ENCODE measurements at places on chromosomes 2 and 18. TPM values are rescaled to one million over a fixed set of nuclear protein-coding genes. Genes with fewer than 3 reads are reported as not detected.

Gene ZBTB7C
- total RNA-seq = 7.7 TPM

Gene POTEI
- total RNA-seq = 3.2 TPM

Gene NLRC4
- 0.15 TPM for total RNA-seq

Gene HOXD4
- 0.52 TPM for total RNA-seq

Gene CXCR1
- 0.51 TPM for total RNA-seq

Gene THADA
- total RNA-seq = 14.5 TPM

- H3K4me1 ChIP-seq = peaks cover 17% of the 10 kb centered on the region
- DNase-seq = no peak
- H3K27me3 ChIP-seq = no peaks in the 10 kb centered on the region
- H3K27ac ChIP-seq = no peak overlapping the region
- no peak overlapping the region for H3K4me3 ChIP-seq
Observed at GRCh38 chr18:57008001-57008686, 138.7 kb upstream of the BOD1L2 start.

GRCh38 chr2:7169593-7169992 lies 252.4 kb downstream of the RNF144A start:
- no peak overlapping the region for H3K27ac ChIP-seq
- H3K36me3 ChIP-seq = no peaks in the 10 kb centered on the region
- no peak for DNase-seq
- H3K27me3 ChIP-seq = no peaks in the 10 kb centered on the region

- no peaks in the 10 kb centered on the region for H3K36me3 ChIP-seq
- H3K4me3 ChIP-seq = no peak overlapping the region
- H3K27ac ChIP-seq = no peak overlapping the region
- no peak for DNase-seq
- H3K4me1 ChIP-seq = no peaks in the 10 kb centered on the region
- H3K27me3 ChIP-seq = no peaks in the 10 kb centered on the region
Observed at GRCh38 chr18:5106730-5107129, 90.3 kb downstream of the AKAIN1 start.

DNA sequence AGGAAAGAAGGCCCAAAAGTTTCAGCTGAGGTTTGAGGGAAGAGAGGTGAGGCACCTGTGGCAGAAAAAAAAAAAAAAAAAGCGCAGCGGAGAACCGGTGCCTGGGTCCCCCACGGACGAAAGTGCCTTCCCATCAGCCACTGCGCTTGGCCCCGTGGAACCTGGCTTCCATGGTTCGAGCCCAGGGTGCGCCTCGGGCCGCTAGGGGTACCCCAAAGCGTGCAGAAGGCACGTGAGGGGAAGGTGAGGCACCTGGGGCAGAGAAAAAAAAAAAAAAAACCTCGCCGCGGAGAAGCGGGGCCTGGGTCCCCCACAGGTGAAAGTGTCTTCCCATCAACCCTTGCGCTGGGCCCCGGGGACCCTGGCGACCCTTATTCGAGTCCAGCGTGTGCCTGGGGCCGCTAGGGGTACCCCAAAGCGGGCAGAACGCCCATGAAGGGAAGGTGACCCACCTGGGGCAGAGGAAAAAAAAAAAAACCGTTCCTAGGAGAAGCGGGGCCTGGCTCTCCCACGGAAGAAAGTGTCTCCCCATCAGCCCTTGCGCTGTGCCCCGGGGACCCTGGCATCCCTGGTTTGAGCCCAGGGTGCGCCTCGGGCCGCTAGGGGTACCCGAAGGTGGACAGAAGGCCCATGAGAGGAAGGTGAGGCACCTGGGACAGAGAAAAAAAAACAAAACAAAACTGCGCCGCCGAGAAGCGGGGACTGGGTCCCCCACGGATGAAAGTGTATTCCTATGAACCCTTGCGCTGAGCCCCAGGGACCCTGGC lies 228.6 kb downstream of the CCDC74A start:
- no peaks in the 10 kb centered on the region for H3K27me3 ChIP-seq
- H3K27ac ChIP-seq = no peak overlapping the region
- no peak overlapping the region for H3K4me3 ChIP-seq
- H3K4me1 ChIP-seq = no peaks in the 10 kb centered on the region
- no peak for DNase-seq

DNA sequence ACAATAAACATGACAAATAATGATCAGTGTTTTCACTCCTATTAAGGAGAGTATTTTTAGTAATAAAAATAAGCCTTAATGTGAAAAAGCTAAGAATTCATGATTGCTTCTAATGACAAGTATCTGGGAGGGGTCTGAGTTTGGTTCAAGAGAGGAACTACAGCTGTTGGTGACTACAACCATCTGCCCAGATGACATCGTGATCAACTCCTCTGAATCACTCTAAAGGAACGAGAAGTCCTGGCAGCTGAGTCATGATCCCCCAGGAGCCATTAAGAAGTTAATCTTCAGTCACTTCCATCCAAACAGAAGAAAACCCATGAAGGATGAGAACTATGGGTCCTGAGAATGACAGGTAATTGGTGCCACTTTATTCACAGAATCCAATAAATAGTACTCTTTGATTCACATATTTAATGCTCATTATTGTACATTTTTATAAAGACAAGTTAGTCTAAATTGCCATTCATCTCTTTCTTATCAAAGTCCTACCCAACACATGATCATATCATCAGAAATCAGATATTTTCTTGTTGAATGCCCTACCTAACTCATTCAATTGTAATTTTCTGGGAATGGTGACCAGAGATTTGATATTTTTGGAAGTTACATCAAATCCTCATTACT lies 6.8 kb downstream of the TFPI start:
- H3K27me3 ChIP-seq = no peaks in the 10 kb centered on the region
- peaks cover 24% of the 10 kb centered on the region for H3K4me1 ChIP-seq
- H3K36me3 ChIP-seq = no peaks in the 10 kb centered on the region

GRCh38 chr2:67772216-67773170 lies 290.3 kb downstream of the C1D start:
- H3K4me3 ChIP-seq = no peak overlapping the region
- no peak overlapping the region for H3K27ac ChIP-seq
- DNase-seq = no peak
- no peaks in the 10 kb centered on the region for H3K36me3 ChIP-seq
- H3K4me1 ChIP-seq = no peaks in the 10 kb centered on the region

DNA sequence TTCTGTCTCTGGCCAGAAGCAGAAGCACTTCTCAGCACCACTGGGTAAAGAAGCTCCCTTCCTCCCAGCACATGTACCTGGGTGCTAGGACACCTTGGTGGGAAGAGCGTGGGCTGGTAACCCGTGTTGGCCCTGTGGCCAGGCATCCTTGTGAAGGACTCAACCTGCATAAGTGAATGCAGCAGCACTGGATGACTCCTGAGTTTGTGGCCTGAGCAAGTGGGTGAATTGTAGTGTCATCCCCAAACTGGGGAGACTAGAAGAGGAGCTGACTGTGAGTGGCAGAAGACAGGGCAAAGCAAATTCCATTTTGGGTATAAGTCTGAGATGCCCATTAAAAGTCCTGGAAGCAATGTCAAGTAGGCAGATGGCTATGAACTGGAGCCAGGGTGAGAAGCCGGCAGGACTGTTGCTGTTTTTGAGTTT lies 63.4 kb downstream of the STAT1 start:
- H3K27ac ChIP-seq = no peak overlapping the region
- no peak overlapping the region for H3K4me3 ChIP-seq
- no peak for DNase-seq
- H3K36me3 ChIP-seq = no peaks in the 10 kb centered on the region
- no peaks in the 10 kb centered on the region for H3K27me3 ChIP-seq

- H3K27me3 ChIP-seq = no peaks in the 10 kb centered on the region
- no peaks in the 10 kb centered on the region for H3K4me1 ChIP-seq
- no peak overlapping the region for H3K4me3 ChIP-seq
- no peak for DNase-seq
- no peak overlapping the region for H3K27ac ChIP-seq
- H3K36me3 ChIP-seq = no peaks in the 10 kb centered on the region
Observed at GRCh38 chr2:160175169-160176134, 24.6 kb downstream of the ITGB6 start.

GRCh38 chr2:42762823-42763804 lies 821 bp downstream of the OXER1 start:
- no peak overlapping the region for H3K27ac ChIP-seq
- no peak for DNase-seq
- H3K4me1 ChIP-seq = no peaks in the 10 kb centered on the region
- no peak overlapping the region for H3K4me3 ChIP-seq

DNA sequence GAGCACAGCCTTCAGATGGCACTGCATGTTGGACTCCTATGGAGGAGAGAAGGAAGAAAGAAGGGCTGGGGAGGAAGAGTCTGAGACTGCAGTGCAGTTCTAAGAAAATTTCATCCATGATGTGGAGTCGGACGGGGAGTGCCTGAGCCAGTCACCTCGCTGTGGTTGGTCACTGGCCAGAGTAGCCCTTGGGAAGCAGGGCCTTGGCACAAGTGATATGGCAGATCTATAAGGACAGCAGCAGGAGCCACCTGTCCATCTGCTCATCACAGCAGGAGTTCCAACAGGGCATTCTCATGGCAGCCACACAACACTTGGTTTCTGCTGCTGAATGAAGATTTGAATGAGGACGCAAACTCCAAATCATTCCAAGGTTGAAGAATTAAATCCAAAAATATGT lies 314.8 kb downstream of the CYP26B1 start:
- no peak overlapping the region for H3K4me3 ChIP-seq
- no peak overlapping the region for H3K27ac ChIP-seq
- no peaks in the 10 kb centered on the region for H3K27me3 ChIP-seq
- no peaks in the 10 kb centered on the region for H3K4me1 ChIP-seq

DNA sequence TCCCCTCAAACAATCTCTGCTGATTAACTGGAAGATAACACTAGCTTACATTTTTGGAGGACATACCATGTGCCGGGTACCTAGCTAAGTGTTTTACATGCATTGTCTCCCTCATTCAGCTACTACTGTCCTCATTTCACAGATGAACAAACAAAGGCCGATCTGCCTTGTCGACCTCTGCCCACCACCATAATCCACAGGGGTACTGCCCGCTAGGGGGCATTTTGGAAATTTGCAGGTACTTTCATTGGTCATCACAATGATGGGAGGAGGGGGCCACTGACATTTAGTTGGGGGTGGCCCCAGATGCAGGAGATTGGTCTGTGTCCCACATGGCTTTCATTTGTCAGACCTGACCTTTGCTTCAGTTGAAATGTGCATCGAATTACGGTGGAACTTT lies 3.9 kb upstream of the TMEM163 start:
- H3K36me3 ChIP-seq = no peaks in the 10 kb centered on the region
- peaks cover 10% of the 10 kb centered on the region for H3K4me1 ChIP-seq
- H3K4me3 ChIP-seq = no peak overlapping the region
- H3K27ac ChIP-seq = no peak overlapping the region

DNA sequence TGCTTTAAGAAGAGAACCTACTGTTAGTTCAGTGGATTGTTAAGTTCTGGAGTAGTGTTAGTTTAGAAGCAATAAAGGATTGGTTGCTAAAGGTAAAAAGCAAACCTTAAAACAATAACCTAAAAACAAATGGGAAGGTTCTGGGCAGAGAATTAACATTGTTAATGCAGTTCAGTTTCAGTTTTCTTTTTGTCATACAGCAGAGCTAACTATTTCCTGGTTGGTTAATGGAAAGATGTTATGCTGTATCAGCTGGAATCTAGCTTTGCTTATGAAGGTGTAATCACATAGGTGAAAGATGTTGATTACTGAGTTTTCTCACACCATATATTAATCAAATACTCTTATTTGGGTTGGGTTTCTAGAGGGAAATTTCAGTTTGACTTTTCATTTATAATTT lies 23.8 kb downstream of the SMAD4 start:
- H3K36me3 ChIP-seq = peaks cover 29% of the 10 kb centered on the region
- no peak for DNase-seq
- no peak overlapping the region for H3K27ac ChIP-seq
- no peaks in the 10 kb centered on the region for H3K27me3 ChIP-seq

DNA sequence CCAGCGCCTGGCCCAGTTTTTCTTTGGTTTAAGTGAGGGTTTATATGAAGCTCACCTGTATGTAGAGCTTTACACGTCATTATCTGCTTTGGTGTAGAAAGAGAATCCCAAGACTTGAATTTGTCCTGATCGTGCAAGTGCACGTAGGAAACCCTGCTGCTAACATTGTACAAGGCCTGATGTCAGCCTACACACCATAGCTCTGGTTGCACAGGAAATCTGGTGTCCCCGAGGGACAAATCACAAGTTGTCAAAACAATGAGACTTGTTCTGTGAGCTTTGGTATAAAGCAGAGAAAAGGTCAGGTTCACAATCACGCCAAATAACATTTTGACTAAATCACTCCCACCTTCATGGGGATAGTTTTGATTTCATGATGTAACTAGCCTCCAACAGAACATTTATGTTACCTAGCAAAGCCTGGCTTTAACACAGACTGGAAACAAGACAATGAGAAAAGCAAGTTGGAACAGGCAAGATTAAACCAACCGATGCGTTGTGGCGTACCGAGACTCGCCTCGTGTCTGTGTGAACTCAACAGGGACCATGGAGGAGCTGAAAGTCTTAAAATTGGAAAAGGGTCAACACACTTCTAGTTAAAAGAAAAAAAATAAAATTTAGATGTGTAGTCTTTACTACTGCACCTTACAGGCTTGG lies 41.4 kb downstream of the ZAP70 start:
- no peaks in the 10 kb centered on the region for H3K4me1 ChIP-seq
- H3K4me3 ChIP-seq = no peak overlapping the region
- no peak overlapping the region for H3K27ac ChIP-seq
- H3K27me3 ChIP-seq = no peaks in the 10 kb centered on the region

- H3K27me3 ChIP-seq = no peaks in the 10 kb centered on the region
- no peak for DNase-seq
- peaks cover 92% of the 10 kb centered on the region for H3K4me1 ChIP-seq
- no peaks in the 10 kb centered on the region for H3K36me3 ChIP-seq
Observed at GRCh38 chr2:221532641-221533040, 39.5 kb downstream of the EPHA4 start.

DNA sequence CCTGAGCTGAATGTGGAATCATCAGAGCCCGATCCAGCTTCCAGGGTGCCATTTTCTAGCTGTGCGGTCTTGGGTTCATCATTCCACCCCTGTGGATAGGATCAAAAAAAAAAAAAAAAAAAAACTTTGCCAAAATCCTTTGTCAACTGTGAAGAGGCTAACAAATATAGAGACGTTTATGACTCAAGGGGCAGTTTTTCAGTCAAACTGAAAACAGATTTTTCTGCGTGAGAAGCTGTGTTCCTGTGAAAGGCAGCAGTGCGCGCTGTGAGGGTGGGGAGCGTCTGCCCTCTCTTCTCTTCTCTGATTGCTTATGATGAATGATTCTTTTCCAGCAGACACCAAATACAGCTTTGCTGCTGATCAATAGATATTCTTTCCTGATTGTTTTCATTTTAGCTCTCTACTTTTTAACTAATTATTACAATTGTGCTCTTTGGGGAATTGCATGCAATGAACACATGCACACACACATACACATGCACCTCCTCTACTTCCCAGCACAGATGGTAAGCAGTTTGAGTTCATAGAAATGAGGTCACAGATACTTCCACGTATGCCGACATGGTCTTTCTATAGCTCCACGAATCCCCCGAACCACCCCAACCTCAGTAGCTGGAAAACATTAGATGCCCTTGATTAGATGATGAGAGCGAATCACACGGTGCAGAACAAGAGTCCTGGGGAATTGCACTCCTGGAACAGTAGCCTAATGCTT lies 175.4 kb downstream of the NRP2 start:
- no peak overlapping the region for H3K27ac ChIP-seq
- H3K4me1 ChIP-seq = no peaks in the 10 kb centered on the region
- H3K4me3 ChIP-seq = no peak overlapping the region
- DNase-seq = no peak

- H3K36me3 ChIP-seq = no peaks in the 10 kb centered on the region
- H3K4me1 ChIP-seq = no peaks in the 10 kb centered on the region
- no peaks in the 10 kb centered on the region for H3K27me3 ChIP-seq
- peak; percentile 99 for DNase-seq
- no peak overlapping the region for H3K4me3 ChIP-seq
Observed at GRCh38 chr2:227817850-227818674, 4.4 kb downstream of the CCL20 start.

GRCh38 chr2:74719066-74719465 lies 65.0 kb downstream of the SEMA4F start:
- no peaks in the 10 kb centered on the region for H3K36me3 ChIP-seq
- H3K4me3 ChIP-seq = no peak overlapping the region
- H3K27ac ChIP-seq = no peak overlapping the region
- no peak for DNase-seq
